ENCODE measurements at places on chromosomes 16 and 17. TPM values are rescaled to one million over a fixed set of nuclear protein-coding genes. Genes with fewer than 3 reads are reported as not detected.

- H3K27me3 ChIP-seq, result no peaks in the 10 kb centered on the region
- H3K27ac ChIP-seq, result no peak overlapping the region
- no peak for DNase-seq
- H3K4me1 ChIP-seq, result peaks cover 9% of the 10 kb centered on the region
Observed at GRCh38 chr16:19003935-19004334, 20.2 kb downstream of the TMC7 start.

DNA sequence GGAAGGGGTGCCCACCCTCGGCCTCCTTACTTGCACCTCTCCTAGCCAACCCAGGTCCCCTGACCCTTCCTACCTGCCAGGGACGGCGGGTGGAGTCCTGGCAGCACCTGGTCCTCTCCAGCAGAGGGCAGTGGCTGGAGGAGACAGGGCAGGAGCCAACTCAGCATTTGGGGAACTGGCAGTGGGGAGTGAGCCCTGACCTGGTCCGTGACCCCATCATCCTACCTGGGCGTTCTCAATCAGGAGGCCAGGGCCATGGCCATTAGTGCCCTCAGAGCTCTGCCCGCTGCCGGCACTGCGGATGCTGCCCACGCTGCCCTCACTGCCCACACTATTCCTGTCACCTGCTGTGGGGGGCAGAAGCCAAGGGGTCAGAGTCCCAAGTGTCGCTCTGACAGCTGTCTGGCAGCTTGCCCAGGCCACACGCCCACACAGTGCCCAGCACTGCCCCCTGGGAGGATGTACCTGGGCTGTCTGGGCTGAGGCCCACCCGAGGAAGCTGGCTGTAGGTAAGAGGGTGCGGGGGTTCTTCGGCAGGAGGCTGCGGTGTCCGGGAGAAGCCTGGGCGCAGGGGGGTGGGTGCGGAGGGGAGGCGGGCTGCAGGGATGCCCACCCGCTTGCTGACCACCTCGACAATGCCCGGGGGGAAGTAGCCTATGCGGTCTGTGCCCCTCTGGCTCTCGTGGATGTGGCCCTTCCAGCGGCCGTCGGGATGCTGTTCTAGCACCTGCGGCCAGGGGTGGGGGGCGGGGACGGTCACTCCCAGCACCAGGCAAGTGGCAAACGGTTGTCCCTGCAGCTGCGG, 10.8 kb downstream of the CASKIN2 start:
- peaks cover 6% of the 10 kb centered on the region for H3K36me3 ChIP-seq
- H3K27me3 ChIP-seq, result no peaks in the 10 kb centered on the region
- H3K27ac ChIP-seq, result no peak overlapping the region

- H3K4me1 ChIP-seq, result peaks cover 36% of the 10 kb centered on the region
- peaks cover 3% of the 10 kb centered on the region for H3K36me3 ChIP-seq
- no peaks in the 10 kb centered on the region for H3K27me3 ChIP-seq
- no peak overlapping the region for H3K4me3 ChIP-seq
- peak overlapping the region; percentile 52 for H3K27ac ChIP-seq
Observed at GRCh38 chr17:12034538-12034937, 13.9 kb downstream of the MAP2K4 start.

DNA sequence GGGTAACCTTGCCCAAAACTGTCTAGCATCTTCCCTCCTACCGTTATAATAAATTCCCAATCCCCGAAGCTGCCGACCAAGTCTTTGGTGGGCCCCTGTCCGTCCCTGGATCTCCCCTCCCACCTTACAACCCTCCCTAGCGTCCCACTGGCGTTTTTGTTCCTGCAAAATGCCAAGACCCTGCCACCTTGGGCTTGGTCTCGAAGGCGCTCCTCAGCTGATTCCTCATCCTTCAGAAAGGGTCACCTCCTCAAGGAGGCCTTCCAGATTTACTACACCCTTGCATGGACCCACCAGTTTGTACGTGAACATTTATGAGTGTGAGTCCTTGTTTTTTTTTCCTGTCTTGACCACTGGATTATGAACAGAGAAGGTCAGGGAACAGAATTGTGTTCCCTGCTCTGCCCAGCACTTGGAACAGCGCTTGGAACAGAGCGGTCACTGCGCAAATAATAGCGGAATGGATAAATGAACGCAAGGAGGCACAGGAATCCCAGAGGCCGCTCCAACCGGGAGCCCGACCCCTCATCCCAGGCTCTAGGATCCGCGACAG, 926 bp upstream of the GFER start:
- peaks cover 11% of the 10 kb centered on the region for H3K4me1 ChIP-seq
- H3K36me3 ChIP-seq, result peaks cover 2% of the 10 kb centered on the region
- peak overlapping the region; percentile 83 for H3K4me3 ChIP-seq

- no peak overlapping the region for H3K4me3 ChIP-seq
- H3K27ac ChIP-seq, result no peak overlapping the region
- DNase-seq, result no peak
Observed at GRCh38 chr16:14362774-14363371, 267.2 kb downstream of the PARN start.

DNA sequence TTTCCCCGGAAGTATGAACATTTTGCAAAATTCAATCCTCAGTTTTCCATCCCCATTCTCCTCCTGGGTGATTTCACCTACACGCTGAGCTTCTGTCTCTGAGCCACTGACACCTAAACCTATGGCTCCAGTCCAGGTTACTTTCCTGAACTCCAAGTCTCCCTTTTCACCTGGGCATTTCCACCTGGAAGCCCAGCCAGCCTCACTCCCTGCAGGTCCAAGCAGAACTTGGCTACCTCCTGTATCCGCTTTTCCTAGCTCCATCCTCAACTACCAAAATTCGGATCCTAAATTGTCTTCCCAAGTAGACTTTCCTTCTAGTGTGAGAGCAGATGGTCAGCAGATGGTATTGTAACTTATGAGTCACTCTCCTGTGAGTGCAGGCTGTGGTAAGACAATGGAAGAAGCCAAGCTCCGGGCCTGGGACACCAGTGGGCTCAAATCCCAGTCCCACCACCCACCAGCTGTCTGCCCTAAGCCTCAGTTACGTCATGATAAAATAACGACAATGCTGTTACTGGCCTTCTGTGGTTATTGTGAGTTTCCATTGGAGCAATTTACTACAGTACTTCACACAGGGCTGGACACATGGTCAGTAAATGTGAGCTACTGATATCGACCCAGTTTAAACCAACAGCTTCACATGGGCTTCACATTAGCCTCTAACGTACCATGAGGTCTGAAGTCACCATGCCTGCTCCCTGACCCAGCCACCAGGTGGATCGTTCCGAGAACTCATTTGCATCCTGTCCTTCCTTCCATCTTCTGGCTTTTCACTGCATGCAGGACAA, 33.3 kb downstream of the PECAM1 start:
- H3K27me3 ChIP-seq, result peaks cover 16% of the 10 kb centered on the region
- DNase-seq, result no peak
- H3K4me3 ChIP-seq, result no peak overlapping the region

GRCh38 chr17:67974598-67975066, 21.6 kb downstream of the C17orf58 start:
- H3K4me1 ChIP-seq, result peaks cover 7% of the 10 kb centered on the region
- H3K36me3 ChIP-seq, result peaks cover 25% of the 10 kb centered on the region
- H3K27ac ChIP-seq, result no peak overlapping the region

- H3K27me3 ChIP-seq, result no peaks in the 10 kb centered on the region
- no peak for DNase-seq
- H3K27ac ChIP-seq, result no peak overlapping the region
- H3K36me3 ChIP-seq, result peaks cover 1% of the 10 kb centered on the region
- no peak overlapping the region for H3K4me3 ChIP-seq
- peaks cover 27% of the 10 kb centered on the region for H3K4me1 ChIP-seq
Observed at GRCh38 chr17:68732301-68732749, 131.2 kb upstream of the FAM20A start.

DNA sequence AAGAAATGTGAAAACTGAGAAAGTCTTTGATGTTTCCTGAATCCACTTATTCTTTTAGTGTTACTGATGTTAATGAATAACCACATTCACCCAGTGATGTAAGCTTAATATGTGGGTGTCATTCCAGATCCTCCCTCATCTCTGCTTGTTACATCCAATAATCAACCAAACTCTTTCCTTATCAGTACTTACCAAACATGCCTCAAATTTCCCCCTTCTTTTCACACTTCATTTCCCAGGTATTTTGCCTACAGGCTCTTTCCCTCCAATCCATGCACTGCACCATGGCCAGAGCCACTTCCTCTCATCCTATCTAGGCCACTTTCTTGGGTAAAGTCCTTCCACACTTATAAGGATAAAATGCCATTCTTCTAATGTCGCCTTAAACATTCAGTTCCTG, 451.5 kb downstream of the NPIPA7 start:
- no peak for DNase-seq
- no peak overlapping the region for H3K4me3 ChIP-seq
- no peak overlapping the region for H3K27ac ChIP-seq

- H3K27ac ChIP-seq, result no peak overlapping the region
- H3K4me3 ChIP-seq, result no peak overlapping the region
- DNase-seq, result no peak
- peaks cover 4% of the 10 kb centered on the region for H3K4me1 ChIP-seq
- no peaks in the 10 kb centered on the region for H3K27me3 ChIP-seq
Observed at GRCh38 chr17:53390575-53390974, 432.2 kb upstream of the KIF2B start.

DNA sequence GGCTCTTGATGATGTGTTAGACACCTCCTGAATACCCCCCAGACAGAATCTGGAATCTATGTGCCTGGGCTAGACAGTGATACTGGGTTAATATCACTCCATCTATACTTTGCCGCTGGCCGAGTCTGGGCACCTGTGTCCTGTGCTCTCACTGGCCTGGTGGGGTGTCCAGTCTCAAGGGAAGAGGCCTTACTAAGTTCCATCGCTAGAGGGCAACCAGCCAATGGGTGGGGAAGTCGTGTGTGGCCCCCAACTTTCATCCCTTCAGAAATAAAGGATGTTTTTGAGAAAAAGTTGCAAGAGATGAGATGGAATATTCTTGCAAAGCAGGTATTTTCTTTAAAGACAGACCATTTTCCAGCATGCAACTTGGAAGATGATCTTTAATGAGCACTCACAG, 1.6 kb upstream of the GLP2R start:
- H3K27me3 ChIP-seq, result peaks cover 22% of the 10 kb centered on the region
- no peak for DNase-seq
- peaks cover 2% of the 10 kb centered on the region for H3K4me1 ChIP-seq
- peak overlapping the region; percentile 35 for H3K27ac ChIP-seq
- H3K4me3 ChIP-seq, result no peak overlapping the region

GRCh38 chr17:82794781-82795482, 43.1 kb downstream of the TBCD start:
- no peak for DNase-seq
- no peaks in the 10 kb centered on the region for H3K4me1 ChIP-seq
- H3K27ac ChIP-seq, result peak overlapping the region; percentile 39
- no peaks in the 10 kb centered on the region for H3K27me3 ChIP-seq
- H3K36me3 ChIP-seq, result peaks cover 6% of the 10 kb centered on the region

GRCh38 chr17:82358465-82359350, at the start of gene TEX19:
TSS of gene TEX19 (plus strand) at chr17:82359247. CDS start at chr17:82362151, 2,904 bp downstream.
- DNase-seq, result no peak
- no peaks in the 10 kb centered on the region for H3K36me3 ChIP-seq
- H3K4me1 ChIP-seq, result peaks cover 4% of the 10 kb centered on the region
- no peak within 1 kb of the TSS for H3K4me3 ChIP-seq
- no peak within 1 kb of the TSS for H3K27ac ChIP-seq

DNA sequence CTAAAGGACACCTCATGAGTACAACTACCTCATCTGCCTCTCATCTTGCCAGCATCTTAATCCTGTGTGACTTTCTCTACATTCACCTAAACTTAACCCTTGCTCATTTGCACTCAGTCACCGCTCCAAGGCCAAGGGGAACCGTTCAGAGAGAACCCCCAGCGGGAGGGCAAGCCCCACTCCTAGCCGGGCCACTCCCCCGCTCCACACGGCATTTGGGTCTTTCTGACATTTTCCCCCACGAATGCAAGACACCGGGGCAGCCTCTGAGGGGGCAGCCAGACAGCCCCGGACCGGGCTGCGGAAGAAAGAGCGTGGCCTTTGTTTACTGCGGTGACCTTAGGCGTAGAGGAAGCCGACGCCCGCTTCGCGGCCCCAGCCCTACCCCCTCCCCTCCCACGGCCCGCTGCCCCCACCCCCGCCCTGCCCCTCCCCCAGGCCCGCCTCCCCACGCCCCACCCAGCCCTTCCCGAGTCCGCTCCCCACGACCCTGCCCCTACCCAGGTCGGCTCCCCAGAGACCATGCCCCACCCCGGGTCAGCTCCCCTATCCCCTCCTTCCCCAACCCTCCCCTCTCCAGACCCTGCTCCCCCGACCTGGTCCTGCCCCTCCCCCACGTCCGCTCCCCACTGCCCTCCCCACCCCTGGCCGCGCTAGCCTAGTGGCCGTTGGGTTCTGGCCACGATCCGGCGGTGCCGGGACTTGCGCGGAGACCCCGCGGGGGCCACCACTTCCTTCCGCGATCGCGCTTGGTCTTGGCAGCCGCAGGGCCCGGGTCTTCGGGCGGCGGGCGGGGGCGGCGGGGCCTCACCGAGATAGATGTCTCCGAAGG, 789 bp downstream of the CSNK1D start:
- H3K4me3 ChIP-seq, result peak overlapping the region; percentile 96
- peak overlapping the region; percentile 100 for H3K27ac ChIP-seq
- DNase-seq, result peak; percentile 39
- H3K36me3 ChIP-seq, result peaks cover 26% of the 10 kb centered on the region
- peaks cover 4% of the 10 kb centered on the region for H3K27me3 ChIP-seq

DNA sequence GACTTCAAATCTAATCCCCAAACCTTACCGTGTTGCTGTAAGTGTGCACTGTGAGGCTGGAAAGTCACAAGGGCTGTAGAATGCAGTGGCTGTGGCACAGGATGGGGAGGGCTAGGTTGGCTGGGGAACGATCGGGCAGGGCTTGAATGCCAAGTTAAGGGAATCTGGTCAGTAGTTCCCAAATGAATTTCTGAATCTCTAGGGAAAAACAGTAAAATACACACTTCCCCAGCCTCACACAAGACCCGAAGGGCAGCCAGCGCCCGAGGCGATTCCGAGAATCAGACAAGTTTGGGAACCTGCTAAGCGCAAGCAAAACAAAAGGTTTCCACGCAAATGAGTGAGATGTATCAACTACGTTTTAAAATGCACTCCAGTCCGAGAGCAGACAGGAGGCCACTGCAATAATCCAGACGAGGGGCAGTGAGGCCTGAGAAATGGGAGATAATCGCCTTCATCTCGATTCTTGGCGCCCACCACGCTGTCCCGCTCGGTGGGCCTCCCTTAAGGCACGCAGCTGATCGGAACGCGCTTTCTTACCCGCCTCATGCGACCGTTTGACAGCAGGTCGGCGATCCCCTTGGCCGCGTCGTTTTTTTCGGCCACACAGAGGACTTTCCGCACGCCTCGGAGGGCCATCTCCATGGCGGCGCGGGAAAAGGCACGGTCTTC, 599 bp downstream of the TOP3A start:
- H3K36me3 ChIP-seq, result peaks cover 10% of the 10 kb centered on the region
- peak overlapping the region; percentile 100 for H3K27ac ChIP-seq
- peaks cover 33% of the 10 kb centered on the region for H3K4me1 ChIP-seq
- H3K27me3 ChIP-seq, result no peaks in the 10 kb centered on the region
- peak overlapping the region; percentile 100 for H3K4me3 ChIP-seq

GRCh38 chr17:6427279-6427781, 7.6 kb downstream of the AIPL1 start:
- H3K4me1 ChIP-seq, result peaks cover 1% of the 10 kb centered on the region
- H3K36me3 ChIP-seq, result no peaks in the 10 kb centered on the region
- DNase-seq, result no peak
- H3K27me3 ChIP-seq, result peaks cover 11% of the 10 kb centered on the region
- H3K27ac ChIP-seq, result no peak overlapping the region
- H3K4me3 ChIP-seq, result no peak overlapping the region

PRSS27 gene
- 6.3 TPM for total RNA-seq

PIPOX gene
- total RNA-seq, result 5.3 TPM

HEXIM2 gene
- 11.9 TPM for total RNA-seq

KCNJ18 gene
- not detected for total RNA-seq

KRTAP4-5 gene
- not detected for total RNA-seq

BCL6B gene
- not detected for total RNA-seq

FZD2 gene
- total RNA-seq, result 73.6 TPM

YWHAE gene
- total RNA-seq, result 951 TPM

HES7 gene
- 0.47 TPM for total RNA-seq

ENPP7 gene
- total RNA-seq, result not detected

Data from progenitor cell of endocrine pancreas (in vitro differentiated cells).